ENCODE measurements at places on chromosomes 6 and 20.
A peak's percentile ranks its signal among the peaks of the same experiment; 100 is the strongest.

DNA sequence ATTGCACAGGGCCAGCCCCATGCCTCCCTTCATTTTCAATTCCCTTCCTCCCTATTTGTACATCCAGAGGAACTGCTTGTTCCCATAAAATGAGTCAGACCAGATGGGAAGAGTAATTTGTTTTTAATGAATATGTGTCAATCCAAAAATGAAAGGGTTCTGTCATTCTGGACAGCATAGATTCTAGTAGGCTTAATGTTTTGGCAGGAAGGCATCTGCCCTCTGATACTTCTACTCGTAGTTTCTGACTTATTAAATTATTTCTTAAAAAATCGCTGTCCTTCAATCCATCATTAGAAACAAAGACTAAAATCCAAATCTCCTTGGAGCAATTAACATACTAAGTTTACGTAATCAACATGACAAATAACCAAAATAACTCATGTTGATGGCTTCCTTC is 665.5 kb downstream of the TENT5A start:
- DNase-seq, result no peak

DNA sequence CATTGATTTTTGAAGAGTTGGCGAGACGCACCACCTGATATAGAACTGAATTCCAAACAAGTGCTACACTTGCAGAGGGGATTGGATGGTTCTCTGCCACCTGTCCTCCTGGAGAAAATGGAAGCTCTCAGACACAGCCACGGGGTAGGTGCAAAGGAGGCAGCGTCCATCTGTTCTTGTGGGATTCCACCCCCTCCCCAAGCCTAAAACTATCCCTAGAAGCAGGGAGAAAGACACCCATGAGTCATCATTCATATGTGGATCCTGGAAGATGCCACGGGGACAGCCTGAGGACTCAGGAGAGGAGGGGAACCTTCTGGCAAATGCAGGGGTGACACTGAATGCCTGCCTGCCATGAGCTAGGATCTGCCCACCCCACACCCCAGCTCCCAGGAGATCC is 171.3 kb upstream of the CST7 start:
- no peak for DNase-seq

GRCh38 chr6:8644306-8644705 is 209.0 kb upstream of the SLC35B3 start:
- DNase-seq, result no peak

GRCh38 chr20:10508468-10509251 is 73.6 kb downstream of the SLX4IP start:
- no peak for DNase-seq

- no peak for DNase-seq
Measured at GRCh38 chr20:63896264-63897105, 1.6 kb downstream of the DNAJC5 start.

DNA sequence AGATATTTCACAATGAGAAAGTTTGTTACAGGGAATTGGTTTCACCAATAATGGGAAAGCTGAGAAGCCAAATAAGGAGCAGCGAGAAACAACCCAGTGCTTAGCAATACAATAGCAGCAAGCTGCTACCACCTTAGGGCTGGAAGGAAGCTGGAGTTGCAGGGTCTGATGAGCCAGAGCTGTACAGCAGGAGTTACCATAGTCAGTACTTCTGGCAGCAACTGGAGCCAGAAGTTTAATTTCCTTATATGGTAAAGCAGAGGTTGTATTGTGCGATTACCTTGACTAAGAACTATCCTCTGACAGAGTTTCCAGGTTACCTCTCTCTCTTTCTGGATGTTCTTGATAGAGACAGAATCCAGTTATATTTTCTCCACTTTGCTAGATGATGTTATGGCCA is 137.1 kb upstream of the OLIG3 start:
- no peak for DNase-seq

GRCh38 chr20:41229259-41229658 is 88.3 kb downstream of the ZHX3 start:
- DNase-seq, result no peak

DNA sequence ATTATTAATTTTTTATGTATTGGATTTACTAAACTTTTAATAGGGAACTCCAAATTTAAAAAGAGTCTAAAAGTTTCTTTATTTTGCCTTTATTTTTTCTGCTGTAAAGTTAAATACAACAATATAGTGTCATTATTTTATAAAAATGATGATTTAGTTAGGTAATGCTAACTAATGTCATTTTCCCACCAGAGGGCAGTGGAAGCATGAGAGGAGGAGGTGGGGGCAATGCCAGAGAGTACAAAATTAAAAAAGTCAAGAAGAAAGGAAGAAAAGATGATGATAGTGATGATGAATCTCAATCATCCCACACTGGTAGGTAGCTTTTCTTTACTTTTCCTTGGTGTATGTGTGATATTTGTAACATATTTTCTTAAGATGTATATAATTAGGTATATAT is 20.2 kb upstream of the FHL5 start:
- DNase-seq, result peak; percentile 23

DNA sequence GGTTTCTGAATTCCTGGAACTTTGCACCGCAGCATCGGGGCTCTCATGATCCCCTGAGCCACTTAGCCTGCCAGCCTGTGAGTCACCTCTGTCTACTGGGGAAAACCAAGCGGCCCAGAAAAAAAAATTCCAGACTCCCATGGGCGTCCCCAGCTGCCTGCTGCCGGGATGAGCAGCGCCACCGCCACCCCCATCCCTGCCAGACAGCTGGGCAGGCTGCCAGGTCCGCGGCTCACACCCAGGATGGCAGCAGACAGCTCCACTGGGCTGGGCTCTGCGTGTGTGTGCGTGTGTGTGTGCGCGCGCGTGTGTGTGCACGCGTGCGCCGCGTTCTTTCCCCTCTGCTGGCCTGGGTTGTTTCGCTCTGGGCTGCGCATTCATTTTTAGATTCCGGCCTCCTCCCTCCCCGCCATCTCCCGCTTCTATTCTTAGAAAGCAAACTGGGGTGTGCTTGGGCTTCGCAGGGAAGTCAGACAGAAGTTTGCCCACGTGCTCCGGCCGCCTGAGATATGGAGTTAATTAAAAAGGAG is 38.9 kb upstream of the PMEPA1 start:
- peak; percentile 63 for DNase-seq

DNA sequence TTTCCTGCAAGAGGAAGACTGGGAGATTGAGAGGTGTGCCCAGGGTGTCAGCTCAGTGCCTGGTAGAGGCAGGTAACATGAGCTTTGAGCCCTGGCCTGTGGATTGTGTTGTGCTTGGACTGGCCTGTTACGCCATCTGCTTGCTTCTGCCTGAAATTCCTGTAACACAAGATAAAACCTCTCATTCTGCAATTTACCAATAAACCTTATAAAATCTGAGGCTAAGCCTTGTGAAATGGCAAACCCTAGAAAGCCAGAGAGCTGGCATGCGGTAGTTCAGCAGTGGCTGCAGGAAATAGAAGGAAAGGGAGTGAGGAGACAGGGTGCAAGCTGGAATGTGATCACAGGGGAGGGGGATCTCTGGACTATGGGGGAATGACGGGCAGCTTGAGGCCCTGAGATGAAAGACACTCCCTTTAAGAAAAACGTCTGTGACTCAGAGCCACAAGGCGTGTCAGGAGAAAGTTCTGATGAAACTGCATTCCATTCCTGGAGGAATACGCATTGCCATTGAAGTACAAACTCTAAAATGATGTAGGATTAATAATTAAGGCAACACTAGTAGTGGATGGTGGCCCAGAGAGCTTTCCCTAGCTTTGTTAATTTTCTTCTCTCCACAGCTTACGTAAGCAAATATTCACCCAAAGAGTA is 26.3 kb upstream of the TFAP2A start:
- no peak for DNase-seq

DNA sequence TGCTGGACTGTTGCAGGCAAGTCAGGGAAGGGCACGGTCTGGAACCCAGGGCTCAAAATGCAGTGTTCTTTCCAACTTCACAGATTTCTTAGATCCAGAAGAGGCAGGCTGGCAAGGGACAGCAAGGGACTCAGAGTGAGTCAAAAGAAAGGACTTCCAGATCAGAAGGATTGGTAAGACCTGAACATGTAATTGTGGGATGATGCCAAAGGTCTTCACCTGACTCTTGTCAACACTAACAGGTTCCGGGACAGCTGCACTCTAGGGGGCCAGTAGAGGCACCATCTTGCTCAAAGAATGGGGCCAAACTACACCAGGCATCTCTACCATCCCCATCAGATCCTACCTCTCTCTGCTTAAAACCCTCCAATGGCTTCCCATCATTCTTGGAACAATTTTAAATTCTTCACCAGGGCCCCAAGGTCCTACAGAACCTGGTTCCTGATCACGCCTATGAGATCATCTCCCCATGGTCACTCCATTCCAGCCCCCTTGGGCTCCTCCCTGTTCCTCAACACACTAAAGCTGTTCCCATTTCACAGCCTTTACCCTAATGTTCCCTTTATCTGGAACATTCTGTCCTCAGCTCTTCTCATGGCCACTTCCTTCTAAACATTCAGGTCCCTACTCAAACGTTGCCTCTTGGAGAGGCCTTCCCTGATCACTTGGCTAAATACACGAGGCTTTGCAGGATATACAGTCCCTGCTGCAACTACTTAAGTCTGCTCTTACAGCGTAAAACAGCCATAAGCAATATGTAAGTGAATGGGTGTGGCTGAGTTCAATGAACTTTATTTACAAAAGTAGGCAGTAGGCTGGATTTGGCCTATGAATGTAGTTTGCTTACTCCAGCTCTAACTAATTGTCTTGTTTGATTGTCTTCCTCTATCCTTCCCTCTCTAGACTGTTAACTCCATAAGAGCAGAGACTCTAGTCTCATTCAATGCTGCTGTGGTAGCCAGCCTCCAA is 29.6 kb upstream of the TTPAL start:
- DNase-seq, result no peak

DNA sequence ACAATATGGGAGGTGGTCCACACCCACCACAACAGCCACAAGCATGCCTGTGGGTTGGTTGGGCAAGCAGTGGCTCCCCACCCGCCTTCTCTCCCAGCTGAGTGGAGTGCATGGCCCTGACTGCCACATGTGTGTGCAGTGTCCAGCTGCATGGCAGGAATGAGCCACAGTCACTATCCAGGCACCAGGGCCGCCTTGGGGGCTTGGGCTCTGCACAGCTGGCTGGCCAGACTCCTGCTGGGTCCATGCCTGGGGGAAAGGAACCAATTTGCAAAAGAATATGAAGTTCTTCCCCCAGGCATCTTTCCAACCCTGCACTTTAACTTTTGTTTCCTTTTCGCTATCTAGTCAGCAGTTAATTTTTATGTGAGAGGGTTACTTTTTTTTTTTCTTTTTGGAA is 11.6 kb upstream of the ASCC3 start:
- DNase-seq, result no peak

- no peak for DNase-seq
Measured at GRCh38 chr6:156513504-156513903, 263.7 kb upstream of the ARID1B start.

DNA sequence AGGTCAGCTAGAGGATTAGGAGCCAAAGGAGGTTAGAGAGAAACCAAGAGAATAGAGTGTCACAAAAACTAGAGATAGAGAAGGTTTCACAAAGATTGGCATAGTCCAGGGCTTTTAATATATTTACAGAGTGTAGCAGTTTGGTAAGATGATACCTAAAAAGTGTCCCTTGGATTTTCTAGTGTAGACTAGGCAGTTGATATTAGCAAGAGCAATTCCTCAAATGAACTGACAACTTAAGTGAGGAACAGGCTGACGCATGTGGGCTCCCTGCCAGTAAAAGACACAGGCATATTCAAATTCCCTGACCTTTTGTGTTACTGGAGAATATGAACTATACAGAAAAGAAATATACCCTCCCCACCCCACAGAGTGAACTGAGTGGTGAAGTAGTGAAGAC is 40.1 kb downstream of the VTA1 start:
- DNase-seq, result no peak

DNA sequence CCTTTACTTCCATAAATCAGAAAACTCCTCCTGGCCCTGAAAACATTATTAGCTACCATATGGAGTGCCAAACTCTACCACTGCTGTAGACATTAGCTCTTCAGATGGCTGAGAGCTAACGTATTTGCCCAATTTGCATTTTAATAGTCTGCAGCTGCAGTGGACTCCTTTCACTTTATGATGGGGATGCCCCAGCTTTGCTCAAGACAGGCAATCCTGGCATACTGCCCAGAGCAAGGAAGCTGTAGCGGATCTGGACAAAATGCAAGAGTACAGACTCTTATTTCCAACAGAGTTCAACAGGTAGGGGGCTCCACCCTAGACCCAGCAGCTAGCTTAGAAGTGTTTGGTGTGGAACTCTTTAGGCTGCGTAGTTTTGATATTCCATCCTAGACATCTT is 246.7 kb downstream of the FOXC1 start:
- DNase-seq, result no peak

- DNase-seq, result no peak
Measured at GRCh38 chr6:118280210-118280609, 267.9 kb upstream of the PLN start.

- peak; percentile 12 for DNase-seq
Measured at GRCh38 chr6:135451617-135452190, 45.8 kb downstream of the AHI1 start.

GRCh38 chr6:129504456-129504855 is 205.5 kb downstream of the ARHGAP18 start:
- no peak for DNase-seq

DNA sequence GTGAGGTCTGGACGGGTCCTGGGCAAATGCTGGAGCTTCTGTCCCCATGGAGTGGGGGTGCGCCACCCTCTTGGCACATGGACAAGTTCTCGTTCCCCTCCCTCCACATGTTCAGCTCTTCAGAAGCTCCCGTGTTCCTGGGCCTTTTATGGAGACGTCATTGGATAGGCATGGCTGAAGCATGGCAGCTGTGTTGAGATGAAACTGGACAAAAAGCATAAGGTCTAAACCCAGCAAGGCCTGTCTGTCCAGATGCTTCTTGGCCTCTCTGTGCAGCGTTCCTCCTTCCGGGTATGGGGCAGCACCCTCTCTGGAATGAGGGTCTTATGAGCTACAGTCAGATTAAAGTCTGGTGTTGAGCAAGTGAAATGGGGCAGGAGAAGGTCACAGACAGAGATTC is 26.8 kb downstream of the TBC1D20 start:
- DNase-seq, result no peak

GRCh38 chr6:42118162-42119001 is 24.0 kb downstream of the C6orf132 start:
- no peak for DNase-seq

DNA sequence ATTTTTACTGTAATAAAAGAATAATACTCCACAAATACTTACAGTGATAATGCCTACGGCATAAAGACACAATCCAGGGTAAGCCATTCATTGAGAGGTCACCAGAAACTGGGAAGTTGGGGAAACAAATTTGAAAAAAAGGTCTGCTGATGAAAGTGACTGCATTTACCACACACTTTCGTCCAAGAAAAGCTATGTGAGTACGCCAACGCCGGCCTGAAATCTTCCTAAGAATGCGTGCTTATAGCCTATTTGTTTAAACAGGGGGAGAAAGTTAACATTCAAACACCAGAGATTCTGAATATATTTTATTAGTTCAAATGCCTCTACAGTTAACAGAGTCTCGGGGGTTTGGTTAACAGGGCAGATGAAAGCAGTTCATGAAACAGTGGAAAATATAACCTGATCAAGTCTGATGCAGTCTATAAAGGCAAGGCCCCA is 657 bp upstream of the LTV1 start:
- DNase-seq, result no peak

- no peak for DNase-seq
Measured at GRCh38 chr20:50369225-50370035, 140.8 kb upstream of the PTPN1 start.

GRCh38 chr20:60137657-60138245 is 179.5 kb downstream of the CDH26 start:
- DNase-seq, result peak; percentile 7

GRCh38 chr6:31383149-31383548 is 20.2 kb upstream of the MICA start:
- DNase-seq, result no peak
